ENCODE measurements at places on chromosomes 5 and 9. TPM values are rescaled to one million over a fixed set of nuclear protein-coding genes. Genes with fewer than 3 reads are reported as not detected.

Gene SEMA5A
- 0.12 TPM for total RNA-seq

DNA sequence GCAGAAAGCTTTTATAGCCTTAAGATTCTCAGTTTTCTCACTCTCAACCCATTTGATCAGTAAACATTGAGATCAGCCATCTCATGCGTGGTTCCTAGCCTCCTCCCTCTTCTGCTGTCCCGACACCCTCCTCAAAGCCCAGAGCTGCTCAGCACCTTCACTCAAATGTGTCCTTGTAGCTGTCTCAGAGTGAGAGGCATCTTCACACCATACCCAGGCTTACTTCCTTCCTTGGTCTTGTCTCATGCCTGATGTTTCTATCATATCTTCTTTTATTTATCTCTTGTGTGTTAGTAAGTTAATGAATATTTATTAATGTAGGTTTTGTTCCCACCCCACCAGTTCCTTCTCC, 72.4 kb upstream of the SNX2 start:
- DNase-seq = no peak

GRCh38 chr5:159448-160172, 31.7 kb upstream of the LRRC14B start:
- no peak for DNase-seq

DNA sequence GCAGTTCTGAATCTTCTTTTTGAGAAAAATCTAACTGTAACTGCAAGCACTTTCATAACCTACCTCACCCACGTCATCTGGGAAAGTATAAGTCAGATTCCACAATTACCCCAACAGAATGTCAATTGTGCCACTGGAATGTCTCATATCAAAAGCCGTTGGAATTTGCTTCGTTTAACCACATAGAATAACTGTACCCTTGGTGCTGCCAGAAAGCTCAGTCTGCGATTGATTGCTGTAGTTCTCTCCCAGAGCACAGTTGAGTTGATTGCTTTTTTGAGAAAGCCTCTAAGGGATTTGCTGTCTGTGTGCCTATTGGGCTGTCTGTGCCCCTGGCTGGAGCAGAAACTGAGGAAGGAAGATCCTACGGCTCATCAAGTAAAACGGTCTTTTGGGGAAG, 583.6 kb downstream of the TMEM38B start:
- no peak for DNase-seq

GRCh38 chr5:101626572-101626971, 669.5 kb downstream of the SLCO4C1 start:
- no peak for DNase-seq

GRCh38 chr9:121133104-121133816, 58.5 kb downstream of the CNTRL start:
- peak; percentile 68 for DNase-seq

DNA sequence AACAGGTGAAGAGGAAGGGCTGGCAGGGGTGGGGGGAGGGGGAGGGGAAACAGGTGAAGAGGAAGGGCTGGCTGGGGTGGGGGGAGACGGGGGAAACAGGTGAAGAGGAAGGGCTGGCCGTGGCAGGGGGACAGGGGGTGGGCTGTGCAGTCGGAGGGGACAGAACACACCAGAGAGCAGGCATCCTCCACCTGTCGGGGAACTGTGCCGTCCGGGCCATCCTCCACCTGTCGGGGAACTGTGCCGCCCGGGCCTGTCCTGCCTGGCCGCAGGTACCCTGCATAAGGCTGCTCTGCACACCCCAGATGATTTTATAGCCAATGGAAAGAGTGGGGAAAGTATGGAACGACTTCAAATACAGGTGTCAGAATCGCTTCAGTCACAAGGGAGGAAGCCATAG, 32.5 kb upstream of the PPP1R26 start:
- no peak for DNase-seq

Data from activated T-helper 1 cell treated with anti-CD3 and anti-CD28 coated beads, Interleukin-12 subunit alpha, Interleukin-12 subunit beta, Interleukin-2, Interleukin-4 antibody, amounts not matched to agents 30 ng/mL and 10 ng/mL and 1 ng/mL, durations not matched to agents 14 hours and 24 hours and 36 hours (primary cell).